ENCODE measurements at places on chromosomes 2 and 18.

DNA sequence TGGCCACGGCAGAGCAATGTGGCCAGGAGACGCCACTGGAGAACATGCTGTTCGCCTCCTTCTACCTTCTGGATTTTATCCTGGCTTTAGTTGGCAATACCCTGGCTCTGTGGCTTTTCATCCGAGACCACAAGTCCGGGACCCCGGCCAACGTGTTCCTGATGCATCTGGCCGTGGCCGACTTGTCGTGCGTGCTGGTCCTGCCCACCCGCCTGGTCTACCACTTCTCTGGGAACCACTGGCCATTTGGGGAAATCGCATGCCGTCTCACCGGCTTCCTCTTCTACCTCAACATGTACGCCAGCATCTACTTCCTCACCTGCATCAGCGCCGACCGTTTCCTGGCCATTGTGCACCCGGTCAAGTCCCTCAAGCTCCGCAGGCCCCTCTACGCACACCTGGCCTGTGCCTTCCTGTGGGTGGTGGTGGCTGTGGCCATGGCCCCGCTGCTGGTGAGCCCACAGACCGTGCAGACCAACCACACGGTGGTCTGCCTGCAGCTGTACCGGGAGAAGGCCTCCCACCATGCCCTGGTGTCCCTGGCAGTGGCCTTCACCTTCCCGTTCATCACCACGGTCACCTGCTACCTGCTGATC is 4.9 kb downstream of the GPR17 start:
- H3K27ac ChIP-seq: no peak overlapping the region
- H3K4me3 ChIP-seq: no peak overlapping the region
- no peak for DNase-seq
- no peaks in the 10 kb centered on the region for H3K36me3 ChIP-seq
- H3K27me3 ChIP-seq: no peaks in the 10 kb centered on the region
- peaks cover 22% of the 10 kb centered on the region for H3K4me1 ChIP-seq

DNA sequence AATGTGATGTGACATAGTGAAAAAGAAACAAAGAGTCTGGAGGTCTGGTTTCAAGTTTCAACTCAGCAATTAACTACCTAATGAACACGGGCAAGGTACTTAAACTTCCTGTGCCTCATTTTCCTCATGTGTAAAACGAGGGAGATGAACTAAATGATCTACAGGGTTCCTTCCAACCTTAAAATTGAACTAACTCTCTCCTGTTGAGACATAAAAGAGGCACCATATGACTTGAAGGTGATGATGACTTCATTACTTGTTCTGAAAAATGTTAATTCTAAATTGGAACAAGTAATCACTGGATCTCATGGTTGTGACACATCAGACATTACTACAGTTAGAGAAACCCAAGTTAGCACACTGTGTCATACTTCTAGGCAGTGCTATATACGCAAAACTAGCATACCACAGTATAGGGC is 8.9 kb upstream of the REL start:
- no peak for DNase-seq
- H3K4me1 ChIP-seq: peaks cover 23% of the 10 kb centered on the region
- no peak overlapping the region for H3K27ac ChIP-seq
- H3K36me3 ChIP-seq: peaks cover 16% of the 10 kb centered on the region

- H3K4me1 ChIP-seq: peaks cover 8% of the 10 kb centered on the region
- no peaks in the 10 kb centered on the region for H3K36me3 ChIP-seq
- no peaks in the 10 kb centered on the region for H3K27me3 ChIP-seq
- no peak overlapping the region for H3K4me3 ChIP-seq
Observed at GRCh38 chr2:174840436-174840835, 76.2 kb upstream of the CHRNA1 start.

DNA sequence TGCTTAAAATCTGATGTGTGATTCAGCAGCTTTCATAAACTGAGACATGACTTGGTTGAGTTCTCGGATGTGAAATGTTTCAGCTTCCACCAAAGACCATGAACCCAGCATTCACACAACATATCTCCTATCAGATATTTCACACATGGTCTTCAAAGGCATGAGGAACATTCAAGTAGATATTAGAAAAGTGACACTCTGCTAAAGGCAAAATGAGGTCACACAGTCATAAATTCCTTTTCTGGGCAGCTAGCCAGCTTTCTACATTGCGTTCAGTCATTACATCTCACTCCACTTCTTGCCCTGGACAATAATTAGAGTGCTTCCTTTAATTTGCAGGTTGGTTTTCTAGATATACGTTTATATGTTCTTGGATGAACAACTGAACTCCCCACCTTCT is 96.7 kb downstream of the GAREM1 start:
- no peaks in the 10 kb centered on the region for H3K4me1 ChIP-seq
- DNase-seq: no peak
- H3K4me3 ChIP-seq: no peak overlapping the region
- no peak overlapping the region for H3K27ac ChIP-seq
- peaks cover 1% of the 10 kb centered on the region for H3K27me3 ChIP-seq

DNA sequence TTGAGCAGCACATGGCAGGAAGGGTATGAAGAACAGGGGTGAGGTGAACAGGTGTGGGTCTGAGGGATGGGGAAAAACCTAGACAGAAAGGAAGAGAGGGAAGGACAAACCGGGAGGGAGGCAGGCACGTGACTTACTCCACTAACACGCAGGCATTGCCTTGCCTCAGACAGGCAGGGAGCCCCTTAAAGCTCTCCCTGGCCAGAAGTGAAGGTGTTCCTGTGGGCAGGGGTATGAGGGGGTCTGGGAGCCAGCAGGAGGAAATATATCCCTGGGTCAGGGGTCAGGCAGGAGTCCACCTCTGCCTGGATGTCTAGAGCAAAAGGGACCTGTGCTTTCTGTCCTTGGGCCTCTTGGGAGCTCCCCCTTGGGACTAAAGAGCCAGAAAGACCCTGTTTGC is 135.3 kb upstream of the EPAS1 start:
- no peaks in the 10 kb centered on the region for H3K36me3 ChIP-seq
- no peaks in the 10 kb centered on the region for H3K27me3 ChIP-seq
- H3K4me1 ChIP-seq: no peaks in the 10 kb centered on the region
- DNase-seq: no peak
- no peak overlapping the region for H3K27ac ChIP-seq

DNA sequence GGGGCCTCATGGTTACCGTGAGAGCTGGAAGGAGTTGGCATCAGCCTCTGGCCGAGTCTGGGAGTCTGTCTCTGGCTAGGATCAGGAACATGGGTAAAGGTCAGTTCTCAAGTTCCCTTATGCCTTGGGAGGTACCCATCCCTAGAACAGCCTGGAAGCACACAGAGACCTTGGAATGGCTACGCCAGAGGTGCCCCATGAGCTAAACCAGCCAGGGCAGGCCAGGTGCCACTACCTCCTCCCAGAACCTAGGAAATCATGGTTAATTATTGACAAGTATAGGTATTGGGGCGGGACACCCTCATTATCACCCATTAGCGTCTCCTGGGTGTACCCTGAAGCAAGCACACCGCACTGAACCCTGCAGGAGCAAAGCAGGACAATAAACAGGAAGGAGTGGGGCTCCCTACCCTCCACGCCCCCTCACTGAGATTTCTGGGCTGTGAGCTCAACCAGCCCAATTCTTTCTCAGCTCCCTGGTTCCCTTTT is 3.0 kb upstream of the ASPRV1 start:
- DNase-seq: no peak
- peaks cover 3% of the 10 kb centered on the region for H3K27me3 ChIP-seq
- no peaks in the 10 kb centered on the region for H3K36me3 ChIP-seq

GRCh38 chr2:44547718-44548117 is 186.0 kb downstream of the CAMKMT start:
- no peak for DNase-seq
- no peaks in the 10 kb centered on the region for H3K27me3 ChIP-seq
- H3K36me3 ChIP-seq: peaks cover 2% of the 10 kb centered on the region

- no peaks in the 10 kb centered on the region for H3K36me3 ChIP-seq
- H3K27me3 ChIP-seq: peaks cover 1% of the 10 kb centered on the region
- no peak overlapping the region for H3K4me3 ChIP-seq
- H3K27ac ChIP-seq: no peak overlapping the region
- DNase-seq: no peak
- no peaks in the 10 kb centered on the region for H3K4me1 ChIP-seq
Observed at GRCh38 chr2:29245742-29246382, 130.6 kb downstream of the CLIP4 start.

DNA sequence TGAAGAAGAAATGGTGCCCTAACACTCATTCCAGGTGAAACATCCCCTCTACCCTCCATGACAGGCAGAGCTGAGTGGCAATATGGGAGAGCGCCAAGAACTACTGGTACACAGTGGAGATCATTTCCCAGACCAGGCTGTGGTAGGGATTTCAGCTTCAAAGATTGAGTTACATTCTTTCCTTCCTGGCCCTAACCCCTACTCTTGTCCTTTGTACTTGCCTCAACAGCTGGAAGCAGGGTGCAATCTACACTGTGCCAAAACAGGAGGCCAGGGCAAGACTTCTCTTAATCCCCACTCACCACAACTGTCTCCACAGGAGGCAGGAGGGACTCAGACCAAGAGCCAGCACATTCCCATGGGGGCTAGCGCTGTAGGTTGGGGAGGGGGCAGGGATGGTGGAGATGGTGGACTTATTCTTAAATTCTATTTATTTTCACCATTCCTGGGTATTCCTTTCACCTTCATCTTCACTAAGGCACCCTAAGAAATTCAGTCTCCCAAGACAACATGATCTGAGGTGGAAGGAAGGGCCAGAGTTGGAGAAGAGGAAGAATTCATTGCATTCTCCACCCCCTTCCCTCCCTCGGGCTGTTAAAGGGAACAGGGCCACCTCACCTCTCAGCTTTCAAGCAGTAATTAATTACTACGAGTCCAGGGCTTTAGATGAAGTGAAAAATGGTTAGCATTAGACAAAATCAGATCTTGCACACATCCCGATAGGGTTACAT is 65.9 kb downstream of the AAK1 start:
- H3K27me3 ChIP-seq: no peaks in the 10 kb centered on the region
- peaks cover 51% of the 10 kb centered on the region for H3K4me1 ChIP-seq
- DNase-seq: no peak

Measured in activated CD4-positive, alpha-beta T cell treated with anti-CD3 and anti-CD28 coated beads, Interleukin-2, amount 10 ng/mL, durations not matched to agents 7 days and 5 days (primary cell).